ENCODE measurements at places on chromosomes 12 and 14.

DNA sequence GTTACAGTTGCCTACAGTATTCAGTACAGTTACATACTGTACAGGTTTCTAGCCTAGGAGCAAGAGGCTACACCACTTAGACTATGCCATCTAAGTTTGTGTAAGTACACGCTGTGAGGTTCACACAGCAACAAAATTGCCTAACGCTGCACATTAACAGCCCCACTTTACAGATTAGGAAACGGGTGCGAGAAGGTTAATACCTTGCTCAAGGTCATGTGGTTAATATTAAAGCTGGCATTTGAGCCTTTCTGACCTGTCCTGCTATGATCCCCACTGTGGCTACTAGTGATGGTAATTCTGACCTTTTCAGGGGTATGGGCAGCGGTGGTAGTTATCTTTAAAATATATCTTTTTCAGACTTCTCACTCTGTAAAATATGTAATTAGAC is 20.9 kb downstream of the ACVR1B start:
- no peak for DNase-seq

DNA sequence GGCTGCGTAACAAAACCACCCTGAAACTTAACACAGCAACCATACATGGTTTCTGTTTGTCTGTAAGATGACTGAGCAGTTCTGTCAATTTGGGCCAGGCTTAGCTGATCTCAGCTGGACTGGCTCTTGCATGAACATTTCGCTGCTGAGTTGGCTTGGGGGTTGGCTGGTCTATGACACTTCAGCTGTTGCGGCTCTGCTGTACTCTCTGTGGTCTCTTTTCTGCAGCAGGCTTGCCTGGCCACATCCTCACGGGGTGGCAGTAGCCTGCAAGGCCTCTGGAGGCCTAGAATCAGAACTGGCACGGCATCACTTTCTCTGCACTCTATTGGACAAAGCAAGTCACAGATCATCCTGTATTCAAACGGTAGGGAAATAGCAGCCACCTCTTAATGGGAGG is 216.2 kb downstream of the BCL11B start:
- DNase-seq, result no peak

- no peak for DNase-seq
Observed at GRCh38 chr12:4353785-4354208, 25.7 kb downstream of the FGF23 start.

DNA sequence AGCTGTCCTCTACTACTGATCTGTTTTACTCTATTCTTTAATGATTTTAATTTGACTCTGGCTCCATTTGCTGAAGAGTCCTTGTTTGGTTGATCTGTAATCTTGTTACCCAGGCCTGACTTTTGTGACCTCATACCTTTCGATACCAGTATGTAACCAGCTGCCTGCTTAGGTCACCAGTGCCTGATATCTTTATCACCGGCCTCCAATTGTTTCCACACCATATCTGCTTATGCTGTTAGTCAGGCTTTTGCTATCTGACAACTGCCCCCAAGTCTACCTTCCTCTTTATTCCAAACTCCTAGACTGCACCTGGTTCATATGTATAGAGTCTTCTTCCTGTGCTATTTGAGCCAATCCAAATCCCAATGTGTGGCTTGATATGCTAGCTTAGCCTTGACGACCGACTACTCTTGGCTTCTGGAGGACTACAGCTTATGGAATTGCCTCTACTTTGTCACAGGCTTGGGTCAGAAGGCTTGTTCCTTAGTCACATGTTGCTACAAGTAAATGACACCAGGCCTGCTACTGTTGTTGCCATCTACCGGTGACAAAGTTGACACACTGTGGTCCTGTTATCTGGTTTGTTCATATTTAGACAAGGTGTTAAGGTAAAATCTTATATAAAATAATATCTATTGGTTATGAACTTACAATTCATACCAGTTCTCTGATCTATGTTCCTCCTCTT is 193.9 kb downstream of the TRHDE start:
- no peak for DNase-seq

DNA sequence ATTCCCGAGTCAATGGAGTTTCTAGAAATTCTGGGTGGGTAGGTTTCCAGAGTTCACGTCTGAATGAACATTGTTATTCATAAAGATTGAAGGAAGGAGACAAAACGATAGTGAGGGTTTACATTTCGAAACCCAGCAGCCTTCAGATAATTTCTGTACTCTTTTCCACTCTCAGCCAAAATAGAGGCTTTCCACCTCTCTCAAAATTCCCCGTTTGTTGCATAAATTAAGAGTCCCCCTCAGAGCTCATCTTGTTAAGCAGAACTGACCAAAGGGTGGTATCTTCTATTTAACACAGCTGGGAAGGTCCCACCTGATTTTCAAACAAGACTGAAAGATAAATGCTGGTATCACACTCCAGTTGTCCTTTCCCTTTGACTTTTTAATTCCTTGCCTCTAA is 21.5 kb upstream of the YARS2 start:
- DNase-seq, result no peak

- no peak for DNase-seq
Observed at GRCh38 chr12:122951406-122951805, 14.9 kb downstream of the ABCB9 start.

- no peak for DNase-seq
Observed at GRCh38 chr14:22384167-22384549, 204.9 kb downstream of the DAD1 start.

GRCh38 chr12:71297930-71298329 is 140.1 kb upstream of the TSPAN8 start:
- DNase-seq, result no peak

Data from GDM1 (cell line).